Hematopoietic multipotent progenitor cell treated with erythropoietin and hydrocortisone succinate and interleukin-3 and kit ligand, for 6 days (in vitro differentiated cells): ENCODE measurements at places on chromosomes 1 and 21.

- DNase-seq = no peak
Measured at GRCh38 chr1:8097077-8097799, 71.1 kb upstream of the ERRFI1 start.

GRCh38 chr1:93411000-93411399 lies 36.9 kb upstream of the FNBP1L start:
- no peak for DNase-seq

GRCh38 chr1:166258017-166258416 lies 91.2 kb upstream of the FAM78B start:
- no peak for DNase-seq

DNA sequence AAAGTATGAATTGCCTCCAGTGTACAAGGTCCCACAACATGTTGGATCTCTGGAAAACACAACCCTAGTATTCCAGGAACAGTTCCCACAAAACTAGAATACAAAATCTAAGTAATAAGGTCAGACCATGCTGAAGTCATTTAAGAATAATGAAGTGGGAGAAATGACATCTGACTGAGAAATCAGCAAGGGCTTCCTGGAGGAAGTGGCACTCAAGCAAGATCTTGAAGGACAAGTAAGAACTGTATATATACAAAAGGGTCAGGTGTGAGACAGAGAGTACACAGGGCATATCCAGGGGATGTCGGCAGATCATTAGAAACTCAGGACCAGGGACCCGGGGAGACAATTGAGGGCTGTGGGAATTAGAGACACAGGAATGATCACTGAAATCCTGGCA lies 18.7 kb downstream of the MIS18A start:
- DNase-seq = no peak

DNA sequence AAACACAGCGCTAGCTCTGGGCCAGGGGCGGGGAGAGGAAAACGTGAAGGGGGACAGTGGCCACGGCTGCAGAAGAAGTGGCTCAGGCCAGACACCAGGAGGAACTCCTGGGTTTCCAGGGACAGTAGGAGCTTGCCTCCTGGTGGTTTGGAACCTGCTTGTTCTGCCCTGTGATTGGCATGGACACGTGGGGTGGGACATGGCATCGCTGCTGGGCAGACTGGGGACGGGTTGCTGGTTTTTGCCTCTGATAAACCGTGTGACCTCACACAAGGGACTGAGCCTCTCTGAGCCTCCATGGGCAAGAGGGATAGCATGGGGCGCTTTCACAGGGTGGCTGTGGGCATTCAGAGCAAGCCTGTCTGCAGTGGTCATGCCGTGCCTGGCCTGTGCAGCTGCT lies 7.5 kb upstream of the PLCH2 start:
- no peak for DNase-seq

DNA sequence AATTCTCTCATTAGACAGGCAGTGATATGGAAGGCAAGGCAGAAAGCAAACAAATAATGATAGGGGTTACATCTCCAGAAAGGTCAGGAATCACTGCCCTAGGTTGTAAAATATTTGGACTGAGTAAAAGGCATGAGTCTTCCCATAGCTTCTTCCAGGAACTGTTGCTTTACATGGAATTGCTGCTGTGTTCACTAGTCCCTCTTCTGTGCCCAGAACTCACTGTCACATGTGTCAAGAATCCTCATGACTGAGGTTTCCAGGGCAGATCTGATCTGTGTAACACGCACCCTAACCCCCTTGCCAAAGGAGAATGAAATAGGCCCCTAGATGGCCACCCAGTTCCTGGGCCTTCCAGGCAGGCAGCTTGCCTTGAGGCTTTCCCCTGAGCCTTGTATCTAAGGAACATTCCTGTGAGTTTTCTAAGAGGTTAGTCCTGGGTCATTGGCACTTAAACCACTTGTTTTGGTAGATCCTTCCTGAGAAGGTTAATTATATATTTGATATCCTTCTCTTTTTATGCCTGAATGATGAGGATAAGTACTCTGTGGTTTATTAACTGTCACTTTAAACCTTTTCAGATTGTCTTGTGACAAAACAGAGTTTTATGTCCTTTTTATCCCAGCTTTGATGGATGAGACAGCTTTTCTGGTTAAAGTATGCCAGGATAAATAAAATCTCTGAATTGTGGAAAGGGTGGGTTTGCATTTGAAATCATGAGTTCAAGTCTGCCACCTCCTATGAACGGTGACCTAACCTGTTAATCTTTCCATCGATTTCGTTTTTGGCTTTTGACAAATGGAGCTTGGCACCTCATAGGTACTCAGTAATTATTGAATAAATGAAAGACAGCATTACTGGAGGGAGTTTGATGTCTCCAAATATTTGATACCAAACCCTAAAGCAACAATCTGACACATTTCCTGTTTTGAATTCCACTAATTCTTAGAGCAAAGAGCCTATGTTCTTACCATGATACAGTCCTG lies 163.3 kb downstream of the DHRS3 start:
- DNase-seq = peak; percentile 39

GRCh38 chr1:69319287-69319686 lies 248.4 kb upstream of the LRRC7 start:
- no peak for DNase-seq

- DNase-seq = no peak
Measured at GRCh38 chr1:195934817-195935553, 673.3 kb downstream of the KCNT2 start.

- no peak for DNase-seq
Measured at GRCh38 chr1:170657275-170657853, 6.6 kb upstream of the PRRX1 start.

DNA sequence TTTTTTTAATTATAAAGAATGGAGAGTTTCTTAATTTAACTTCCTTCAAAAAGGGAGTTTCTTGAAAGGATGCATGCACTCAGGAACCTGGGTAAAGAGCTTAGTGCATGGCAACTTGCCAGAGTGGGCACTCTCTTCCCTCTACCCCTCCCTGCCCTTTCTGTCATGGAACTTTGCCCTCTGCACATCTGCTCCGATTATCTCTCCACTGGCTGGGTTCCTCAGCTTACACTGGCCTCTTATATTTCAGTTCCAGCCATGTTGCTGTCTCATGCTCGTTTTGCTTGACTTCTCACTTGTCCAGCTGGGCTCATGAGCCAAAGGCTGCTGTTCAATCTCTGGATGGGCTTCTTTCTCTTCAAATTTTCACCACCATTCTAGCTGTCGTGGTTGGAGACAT lies 87.0 kb downstream of the NCAM2 start:
- no peak for DNase-seq

DNA sequence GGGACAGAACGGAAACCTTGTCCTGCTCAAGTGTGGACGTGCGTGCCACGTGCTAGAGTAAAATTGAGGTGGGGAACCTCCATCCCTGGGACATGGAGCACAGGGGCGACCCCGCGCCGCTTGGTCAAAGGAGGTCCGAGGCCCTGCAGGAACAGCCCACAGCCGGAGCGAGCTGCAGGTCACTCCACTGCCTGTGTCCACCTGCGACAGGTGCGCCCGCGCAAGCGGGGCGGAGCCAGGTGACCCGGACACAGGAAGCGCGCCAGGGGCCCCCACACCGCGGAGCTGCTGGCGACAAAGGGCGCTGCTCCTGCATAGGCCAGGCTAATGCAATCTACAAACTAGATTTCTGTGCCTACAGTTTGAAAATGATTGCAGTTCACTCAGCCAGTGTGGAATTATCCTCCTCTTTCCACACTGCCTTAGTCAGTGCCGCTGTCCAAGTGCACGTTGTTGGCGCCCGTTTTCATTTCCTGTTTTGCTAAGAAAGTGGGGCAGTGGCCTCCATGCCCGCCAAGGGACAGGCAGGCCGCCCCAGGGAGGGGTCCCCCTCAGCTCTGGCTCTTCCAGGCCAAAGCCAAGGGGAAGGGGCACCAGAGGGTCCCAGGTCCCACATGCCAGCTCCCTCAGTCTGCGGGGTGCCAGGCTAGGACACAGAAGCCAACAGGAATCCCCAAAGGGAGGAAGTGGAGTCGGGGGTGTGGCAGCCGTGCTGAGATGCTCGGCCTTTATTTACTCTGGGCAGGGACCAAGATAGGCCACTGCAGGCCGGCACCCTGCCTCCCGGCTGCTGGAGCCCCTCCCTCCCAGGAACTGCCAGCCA lies 4.3 kb upstream of the NADK start:
- DNase-seq = peak; percentile 59

DNA sequence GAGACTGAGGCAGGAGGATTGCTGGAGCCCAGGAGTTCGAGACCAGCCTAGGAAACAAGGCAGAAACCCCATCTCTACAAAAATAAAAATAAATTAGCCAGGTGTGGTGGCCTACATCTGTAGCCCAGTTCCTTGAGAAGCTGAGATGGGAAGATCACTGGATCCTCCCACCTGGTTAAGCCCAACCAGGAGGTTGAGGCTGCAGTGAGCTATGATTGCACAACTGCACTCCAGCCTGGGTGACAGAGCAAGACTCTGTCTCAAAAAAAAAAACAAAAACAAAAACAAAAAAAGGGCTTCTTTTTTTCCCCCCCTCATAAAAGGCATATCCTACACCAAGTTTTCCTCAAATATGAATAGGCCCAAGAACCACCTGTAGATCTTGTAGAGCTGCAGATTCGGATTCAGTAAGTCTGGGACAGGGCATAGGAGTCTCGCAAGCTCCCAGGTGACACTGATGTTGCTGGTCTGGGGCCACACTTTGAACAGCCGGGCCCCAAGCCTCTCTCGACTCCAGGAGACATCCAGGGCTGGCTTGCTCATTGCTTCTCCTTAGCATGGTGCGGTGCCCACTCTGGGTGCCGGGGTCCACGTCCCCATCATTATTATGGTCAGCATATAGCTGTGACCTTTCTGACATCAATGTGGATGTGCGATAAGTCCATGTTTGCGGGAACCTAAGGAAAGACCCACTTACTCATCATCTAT lies 22.1 kb upstream of the UMODL1 start:
- no peak for DNase-seq

DNA sequence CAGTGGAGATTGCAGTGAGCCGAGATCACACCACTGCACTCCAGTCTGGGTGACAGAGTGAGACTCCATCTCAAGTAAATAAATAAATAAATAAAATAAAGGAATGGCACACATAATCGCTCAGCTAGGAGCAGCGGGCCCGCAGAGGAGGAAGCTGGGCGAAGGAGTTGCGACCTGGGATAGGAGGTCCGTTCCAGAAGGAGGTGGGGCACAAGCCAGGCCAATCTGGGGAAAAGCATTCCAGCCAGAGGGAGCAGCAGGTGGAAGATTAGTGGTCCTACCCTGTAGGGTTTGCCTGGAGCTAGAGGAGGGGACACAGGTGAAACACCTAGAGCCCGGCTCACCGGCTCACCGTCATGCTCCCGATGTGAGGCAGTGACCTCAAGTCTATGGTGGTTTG lies 40.3 kb upstream of the CASZ1 start:
- DNase-seq = no peak

DNA sequence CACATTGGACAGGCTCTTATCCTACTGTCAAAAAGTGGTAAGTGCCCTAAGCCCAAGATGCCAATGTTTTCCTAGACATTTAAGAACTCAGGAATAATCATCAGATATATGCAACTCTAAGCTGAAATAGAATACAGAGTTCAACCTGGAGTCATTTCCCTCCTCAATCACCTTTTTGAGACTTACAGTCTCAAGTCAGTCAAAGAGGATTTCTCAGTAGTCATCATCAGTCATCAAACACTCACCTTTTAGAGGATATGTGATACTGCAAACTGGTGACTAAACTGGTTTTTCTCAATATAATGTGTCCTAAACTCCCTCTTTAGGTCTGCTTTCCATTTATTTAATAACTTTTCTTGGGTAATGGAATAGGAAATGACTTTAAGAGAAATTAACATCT lies 145.3 kb upstream of the ADAMTS5 start:
- no peak for DNase-seq

DNA sequence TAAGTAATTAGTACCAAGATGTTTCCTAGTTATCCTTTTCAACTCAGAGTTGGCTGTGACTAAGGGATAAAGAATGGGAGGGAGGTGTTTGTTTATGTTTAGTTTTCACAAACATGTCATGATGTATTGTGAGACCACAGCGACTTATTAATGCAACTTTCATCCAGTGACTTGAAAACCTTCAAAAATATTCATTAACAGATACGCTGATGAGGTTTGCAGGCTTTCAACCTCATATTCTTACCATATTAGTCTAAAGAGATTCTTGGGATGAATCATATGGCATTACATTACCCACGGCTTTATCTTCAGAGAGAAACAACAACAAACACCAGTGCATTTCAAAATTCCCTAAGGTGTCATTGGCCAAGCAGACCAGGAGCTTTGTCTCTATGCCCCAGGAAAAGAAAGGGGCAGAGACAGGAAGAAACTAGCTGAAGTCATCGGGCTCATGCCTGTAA lies 36.4 kb downstream of the PALMD start:
- no peak for DNase-seq

- no peak for DNase-seq
Measured at GRCh38 chr1:54816951-54817350, 15.8 kb upstream of the TTC22 start.

DNA sequence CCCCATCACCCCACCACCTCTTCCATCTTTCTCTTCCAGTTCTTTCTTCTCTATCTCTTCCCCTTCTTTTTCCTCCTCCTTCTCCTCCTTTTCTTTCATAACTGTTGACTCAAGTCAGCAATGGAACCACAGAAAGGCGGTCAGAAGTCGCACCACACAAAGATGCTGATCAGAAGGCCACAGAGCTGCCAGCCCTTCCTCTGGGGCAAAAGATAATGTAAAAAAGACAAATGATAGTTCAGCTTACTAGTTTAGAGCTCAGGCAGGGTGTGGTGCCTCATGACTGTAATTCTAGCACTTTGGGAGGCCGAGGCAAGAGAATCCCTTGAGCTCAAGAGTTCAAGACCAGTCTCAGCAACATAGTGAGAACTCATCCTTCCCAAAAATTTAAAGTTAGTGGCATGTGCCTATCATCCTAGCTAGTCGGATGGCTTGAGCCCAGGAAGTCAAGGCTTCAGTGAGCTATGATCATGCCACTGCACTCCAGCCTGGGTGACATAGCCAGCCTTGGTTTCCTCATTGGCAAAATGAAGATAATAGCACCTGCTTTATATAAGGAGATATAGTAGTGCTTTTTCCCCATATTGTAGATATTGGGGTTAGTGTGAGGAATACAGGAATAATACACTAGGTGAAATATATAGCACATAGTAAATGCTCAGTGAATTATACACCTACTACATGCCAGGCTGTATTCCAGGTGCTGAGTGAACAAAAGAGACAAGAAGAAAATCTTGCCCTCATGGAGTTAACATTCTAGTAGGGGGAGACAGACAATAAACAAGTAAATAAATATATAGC lies 12.5 kb upstream of the IGSF3 start:
- DNase-seq = peak; percentile 95

GRCh38 chr1:116501870-116502244 lies 69.0 kb downstream of the CD58 start:
- no peak for DNase-seq

DNA sequence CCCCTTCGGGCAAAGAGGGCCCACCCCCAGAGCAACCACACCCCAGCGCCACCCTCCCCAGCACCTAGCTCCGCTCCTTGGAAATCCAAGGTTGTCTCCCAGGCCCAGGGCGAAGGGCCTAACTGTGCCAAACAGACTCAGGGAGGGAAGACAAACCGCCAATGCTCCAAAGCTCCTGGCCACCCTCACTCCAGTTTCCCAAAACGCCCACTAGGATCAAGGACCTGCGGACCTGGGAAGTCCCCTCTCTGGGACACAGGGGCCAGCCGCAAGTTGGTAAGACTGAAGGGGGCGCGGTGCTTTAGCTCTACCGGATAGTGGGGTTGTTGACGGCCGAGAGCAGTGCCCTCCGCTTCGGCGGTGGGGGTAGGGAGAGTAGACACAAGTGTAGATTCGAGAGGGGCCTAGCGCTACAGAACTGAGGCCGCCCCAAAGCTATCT lies 581 bp downstream of the IRF6 start:
- no peak for DNase-seq
